ENCODE measurements at places on chromosomes 7 and 10.

DNA sequence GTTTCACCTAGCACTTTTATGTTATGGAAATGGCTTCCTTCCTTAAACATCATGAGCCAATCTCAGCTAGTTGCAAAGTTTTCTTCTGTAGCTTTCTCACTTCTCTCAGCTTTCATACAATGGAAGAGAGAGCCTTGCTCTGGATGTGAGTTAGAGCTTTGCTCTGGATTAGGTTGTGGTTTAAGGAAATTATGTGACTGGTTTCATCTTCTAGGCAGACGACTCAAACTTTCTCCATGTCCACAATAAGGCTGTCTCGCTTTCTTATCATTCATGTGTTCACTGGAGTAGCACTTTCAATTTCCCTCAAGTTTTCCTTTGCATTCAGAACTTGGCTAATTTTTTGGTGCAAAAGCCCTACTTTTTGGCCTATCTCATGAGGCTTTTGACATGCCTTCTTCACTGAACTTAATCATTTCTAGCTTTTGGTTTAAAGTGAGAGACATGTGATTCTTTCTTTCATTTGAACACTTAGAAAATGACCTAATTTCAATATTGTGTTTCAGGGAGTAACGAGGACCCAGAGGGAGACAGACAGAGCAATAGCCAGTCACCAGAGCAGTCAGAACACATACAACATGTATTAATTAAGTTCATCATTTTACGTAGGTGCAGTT lies 49.8 kb downstream of the CNOT4 start:
- DNase-seq, result no peak

- no peak for DNase-seq
Measured at GRCh38 chr7:55130395-55131141, 111.8 kb downstream of the EGFR start.

- no peak for DNase-seq
Measured at GRCh38 chr10:22649994-22650393, 64.4 kb downstream of the PIP4K2A start.

GRCh38 chr10:129360046-129360445 lies 107.0 kb upstream of the MGMT start:
- no peak for DNase-seq

DNA sequence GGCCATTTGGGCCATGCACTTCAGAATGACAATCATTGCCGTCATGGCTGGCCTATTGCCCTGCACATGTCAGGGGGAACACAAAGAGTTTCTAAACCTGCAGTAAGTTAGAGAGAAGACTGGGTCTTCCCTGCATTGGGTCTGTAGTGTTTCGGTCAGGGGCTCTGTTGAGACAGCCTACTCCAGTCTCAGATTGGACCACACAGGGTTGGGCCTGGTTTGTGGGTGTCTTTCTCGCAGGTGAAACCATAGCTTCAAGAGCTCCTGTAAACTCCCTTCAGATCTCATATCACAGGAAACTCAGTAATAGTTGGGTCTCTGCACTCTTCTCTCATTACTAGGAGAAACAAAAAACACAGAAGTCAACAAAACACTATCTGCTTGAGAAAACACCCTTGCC lies 7.3 kb upstream of the TARP start:
- DNase-seq, result no peak

DNA sequence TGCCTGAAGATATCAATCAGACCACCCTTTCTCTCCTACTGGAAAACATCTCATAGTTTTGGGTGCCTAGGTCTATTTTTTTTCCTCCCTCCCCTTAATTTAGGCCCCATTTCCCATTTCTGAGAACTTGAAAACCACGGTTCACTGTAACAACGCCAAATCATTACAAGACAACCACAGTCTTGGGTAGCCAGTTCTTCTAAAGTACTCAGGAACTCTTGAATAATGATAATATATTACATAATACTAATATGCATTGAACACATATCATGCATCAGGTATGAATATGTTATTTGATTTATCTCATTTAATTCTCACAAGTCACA lies 185.1 kb upstream of the ADO start:
- DNase-seq, result no peak

Measured in stimulated activated CD8-positive, alpha-beta memory T cell treated with anti-CD3 and anti-CD28 coated beads, Interleukin-4, amount 100 ng/mL, for 4 hours (primary cell).